ENCODE measurements at places on chromosomes 12 and 14.

DNA sequence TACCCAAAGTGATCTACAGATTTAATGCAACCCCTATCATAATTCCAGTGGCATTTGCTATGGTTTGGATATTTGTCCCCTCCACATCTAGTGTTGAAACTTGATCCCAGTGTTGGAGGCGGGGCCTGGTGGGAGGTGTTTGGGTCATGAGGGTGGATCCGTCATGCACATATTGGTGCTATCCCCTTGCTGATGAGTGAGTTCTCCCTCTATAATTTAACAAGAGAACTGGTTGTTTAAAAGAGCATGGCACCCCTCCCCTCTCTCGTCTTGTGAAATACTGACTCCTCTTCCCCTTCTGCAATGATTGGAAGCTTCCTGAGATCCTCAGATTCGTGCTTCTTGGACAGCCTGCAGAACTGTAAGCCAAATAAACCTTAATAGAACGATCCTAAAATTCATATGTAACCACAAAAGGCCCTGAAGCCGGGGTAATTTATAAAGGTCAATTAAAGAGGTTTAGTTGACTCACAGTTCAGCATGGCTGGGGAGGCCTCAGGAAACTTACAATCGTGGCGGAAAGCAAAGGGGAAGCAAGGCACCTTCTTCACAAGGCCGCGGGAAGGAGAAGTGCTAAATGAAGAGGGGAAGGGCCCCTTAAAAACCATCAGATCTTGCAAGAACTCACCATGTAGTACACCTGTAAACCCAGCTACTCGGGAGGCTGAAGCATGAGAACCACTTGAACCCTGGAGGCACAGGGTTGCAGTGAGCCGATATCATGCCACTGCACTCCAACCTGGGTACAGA is 41.2 kb downstream of the SLC39A9 start:
- no peak for DNase-seq

DNA sequence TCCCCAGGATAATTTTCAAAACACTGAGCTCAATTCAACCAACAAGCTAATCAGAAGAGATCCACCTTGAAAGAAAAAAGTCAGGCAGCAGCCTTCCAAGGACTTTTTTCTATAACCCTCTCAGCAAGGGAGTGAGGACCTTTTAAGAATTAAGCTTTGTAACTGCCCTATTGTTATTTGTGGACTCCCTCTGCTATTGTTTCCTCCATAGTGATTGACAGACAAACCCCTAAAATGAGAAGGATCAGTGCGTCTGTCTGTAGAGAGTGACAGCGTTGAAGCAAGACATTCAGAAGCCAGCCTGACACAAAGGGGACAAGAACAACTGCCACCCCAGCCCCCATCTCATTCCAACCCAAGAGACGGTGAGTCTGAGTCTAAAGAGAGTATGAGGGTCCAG is 30.3 kb upstream of the BTG1 start:
- DNase-seq, result no peak

DNA sequence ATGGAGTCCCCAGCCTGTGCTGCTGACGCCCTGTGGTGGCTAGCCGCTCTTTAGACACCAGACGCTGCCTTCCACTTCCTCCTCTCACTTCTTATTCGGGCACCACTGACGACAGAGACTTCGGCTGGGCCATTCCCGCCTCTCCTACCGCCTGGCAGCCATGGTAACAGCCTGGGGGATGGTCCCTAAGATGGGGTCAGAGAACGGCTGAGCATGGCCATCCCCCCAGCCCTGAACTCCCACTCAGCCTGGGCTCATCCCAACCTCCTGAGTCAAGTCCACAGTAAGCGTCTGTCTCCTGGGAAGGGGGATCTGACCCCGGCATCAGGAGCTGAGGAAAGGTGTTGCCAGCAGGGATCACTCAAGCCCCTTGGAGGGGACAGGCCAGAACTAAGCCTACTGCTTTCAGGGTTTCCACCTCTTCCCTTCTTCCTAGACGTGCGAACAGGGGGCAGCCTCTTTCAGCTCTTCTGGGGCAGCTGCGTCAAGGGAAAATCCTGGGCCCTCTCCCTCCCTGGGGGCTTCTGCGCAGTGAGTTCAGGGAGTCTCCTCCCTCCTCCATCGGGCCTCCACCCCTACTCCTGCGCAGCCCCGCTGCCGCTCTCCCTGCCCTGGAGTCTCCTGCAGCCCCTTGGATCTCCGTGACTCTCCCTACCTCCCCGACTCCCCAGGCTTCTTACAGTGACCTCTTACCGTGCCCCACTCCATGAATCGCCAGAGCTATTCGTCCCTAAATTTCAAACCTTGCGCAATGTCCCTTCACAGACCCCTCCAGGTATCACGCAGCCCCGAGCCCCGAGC is 643 bp upstream of the TAMALIN start:
- DNase-seq, result no peak

- no peak for DNase-seq
These were observed 344.5 kb upstream of the NAV3 start for GRCh38 chr12:77485961-77486854.

GRCh38 chr14:93976477-93977057 is at the start of gene ASB2:
TSS of gene ASB2 (minus strand) at chr14:93976570. CDS start at chr14:93964539, 12,031 bp downstream.
- no peak for DNase-seq
